KBM-7 (cell line): ENCODE measurements at places on chromosomes 2 and 18.

GRCh38 chr2:102297891-102298290 is 13.5 kb upstream of the IL1RL1 start:
- no peak for DNase-seq

DNA sequence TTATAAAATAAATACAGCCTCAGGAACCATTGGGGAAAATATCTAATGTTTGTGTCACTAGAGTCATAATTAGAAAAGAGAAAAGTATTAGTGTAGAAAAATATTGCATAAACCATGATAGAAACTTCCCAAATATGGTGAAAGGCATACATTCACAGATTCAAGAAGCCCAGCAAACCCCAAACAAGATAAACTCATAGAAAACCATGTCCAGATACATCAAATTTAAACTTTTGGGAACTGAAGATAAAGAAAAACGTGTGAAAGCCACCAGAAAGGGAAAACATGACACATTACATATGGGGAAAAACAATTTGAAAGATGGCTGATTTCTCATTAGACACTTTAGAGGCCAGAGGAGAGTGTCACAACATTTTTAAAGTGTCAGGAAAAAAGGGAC is 236.5 kb upstream of the FN1 start:
- no peak for DNase-seq

DNA sequence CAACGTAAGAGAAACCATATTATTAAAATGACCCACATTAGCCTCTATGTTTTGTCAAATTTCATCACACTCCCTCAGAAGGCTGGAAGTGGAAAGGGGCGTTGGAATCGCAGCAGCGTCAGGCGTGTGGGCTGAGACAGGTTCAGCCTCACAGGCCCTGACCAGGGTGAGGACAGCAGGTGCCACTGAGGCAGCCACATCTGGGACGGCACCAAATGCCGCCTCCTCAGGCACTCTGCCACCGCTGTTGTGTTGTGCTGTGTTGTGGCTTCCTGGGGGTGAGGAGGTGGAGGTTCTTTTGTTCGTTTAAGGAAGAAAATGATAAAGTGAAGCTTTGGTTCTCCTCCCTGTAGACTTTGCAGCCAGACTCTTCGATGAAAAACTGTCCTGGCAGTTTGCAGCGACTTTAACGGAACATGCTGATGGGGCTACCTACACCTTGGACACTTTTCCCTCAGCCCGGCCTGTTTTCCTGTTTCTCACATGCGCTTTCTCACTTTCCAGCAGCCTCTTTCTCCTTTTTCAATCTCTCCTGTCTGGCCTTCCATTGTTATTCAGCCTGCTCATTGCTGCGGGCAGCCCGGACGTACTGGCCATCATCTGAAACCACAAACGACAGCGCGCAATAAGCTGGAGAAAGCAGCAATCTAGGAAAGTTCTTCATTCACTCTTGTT is 44.9 kb upstream of the SALL3 start:
- no peak for DNase-seq

- no peak for DNase-seq
Measured at GRCh38 chr2:170847716-170848115, 31.0 kb downstream of the GAD1 start.

GRCh38 chr2:18413676-18414396 is 146.6 kb downstream of the RDH14 start:
- no peak for DNase-seq

DNA sequence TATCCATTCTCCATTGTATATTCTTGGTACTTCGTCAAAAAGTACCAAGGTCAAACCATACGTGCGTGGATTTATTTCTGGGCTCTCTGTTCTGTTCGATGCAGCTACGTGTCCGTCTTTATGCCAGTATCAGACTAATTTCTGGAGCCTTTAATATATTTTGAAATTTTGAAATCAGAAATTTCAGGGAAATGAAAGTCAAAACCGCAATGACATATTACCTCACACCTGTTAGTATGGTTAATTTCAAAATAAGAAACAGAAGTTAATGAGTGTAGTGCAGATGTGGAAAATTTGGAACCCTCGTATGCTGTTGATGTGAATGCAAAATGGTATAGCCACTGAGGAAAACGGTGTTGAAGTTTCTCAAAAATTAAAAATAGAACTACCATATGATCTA is 156.1 kb upstream of the TRIB2 start:
- DNase-seq = no peak

GRCh38 chr2:9264301-9264700 is 57.7 kb downstream of the ASAP2 start:
- DNase-seq = no peak
